Fibroblast of mammary gland (primary cell): ENCODE measurements at places on chromosomes 7 and 10.

DNA sequence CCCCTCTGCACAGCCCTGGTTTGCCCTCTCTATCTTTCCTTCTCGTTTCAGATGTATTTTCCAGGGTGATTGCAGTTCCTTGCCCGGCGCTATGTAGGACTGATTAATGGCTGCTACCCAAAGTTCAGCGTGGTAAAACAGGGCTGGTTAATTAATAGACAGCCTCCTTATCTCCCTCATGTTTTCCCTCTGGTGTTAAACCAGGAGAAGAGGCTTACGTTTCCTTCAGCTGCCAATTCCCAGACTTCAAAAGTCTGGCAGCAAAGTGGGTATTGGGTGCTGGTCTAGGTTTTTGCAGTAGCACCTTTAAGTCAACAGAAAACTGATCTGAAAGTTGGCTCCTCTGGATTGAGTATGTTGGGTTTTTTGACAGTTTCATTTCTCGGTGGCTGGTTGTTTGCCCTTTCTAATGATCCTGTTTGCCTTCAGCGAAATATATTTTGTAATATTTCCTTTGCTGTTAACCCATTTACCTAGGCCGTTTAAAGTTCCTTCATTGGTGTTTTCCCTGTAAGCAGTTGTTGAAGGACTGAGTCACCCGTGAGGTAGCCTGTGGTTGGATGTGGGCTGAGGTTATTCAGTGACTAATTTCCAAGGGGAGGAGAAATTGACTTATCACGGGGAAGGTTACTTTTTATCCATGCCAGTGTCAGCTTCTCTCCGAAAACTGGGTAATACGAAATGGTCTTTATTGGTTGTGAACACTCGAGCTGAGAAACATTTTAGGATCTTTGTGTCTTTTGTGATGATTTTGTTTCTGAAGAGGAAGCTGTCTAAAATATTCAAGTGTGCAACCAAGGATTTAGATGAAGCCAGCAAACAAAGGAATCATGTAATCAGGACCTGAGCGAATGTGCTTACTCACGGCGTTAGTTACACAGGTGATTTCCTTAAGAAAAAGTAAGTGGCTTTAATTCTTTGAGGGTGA, 257.2 kb downstream of the KIAA1217 start:
- DNase-seq, result peak; percentile 97

DNA sequence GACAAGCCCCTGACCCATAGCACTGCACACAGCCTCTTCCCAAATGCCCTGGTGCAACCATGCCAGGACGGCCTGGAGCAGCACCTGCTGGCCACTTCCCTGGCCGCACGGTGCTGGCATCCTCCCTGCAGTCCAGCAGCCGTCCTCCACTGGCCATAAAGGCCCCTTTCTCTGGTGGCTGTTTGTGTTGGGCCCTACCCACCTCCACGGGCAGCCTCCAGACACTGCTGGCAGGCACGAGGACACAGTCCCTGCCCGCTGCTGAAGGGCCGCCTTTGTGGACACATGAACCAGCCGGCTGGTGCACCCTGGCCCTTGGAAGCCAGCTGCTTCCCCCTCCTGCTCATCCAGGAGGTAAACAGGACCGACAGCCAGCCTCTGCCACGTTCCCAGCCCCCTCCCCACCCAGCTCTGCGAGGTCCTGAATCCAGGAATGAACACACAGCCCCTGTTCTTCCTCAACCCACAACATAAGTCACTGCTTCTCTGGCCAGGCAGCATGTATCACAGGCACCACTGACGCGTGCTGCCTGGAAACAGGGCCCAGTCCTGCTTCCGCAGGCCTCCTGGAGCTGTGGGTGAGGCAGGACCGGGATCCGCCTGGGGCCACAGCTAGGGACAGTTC, 43.8 kb downstream of the SPOCK2 start:
- no peak for DNase-seq

- peak; percentile 86 for DNase-seq
Observed at GRCh38 chr7:96388166-96388565, 66.3 kb upstream of the SLC25A13 start.

GRCh38 chr7:70660154-70660818, 471.7 kb upstream of the GALNT17 start:
- no peak for DNase-seq

DNA sequence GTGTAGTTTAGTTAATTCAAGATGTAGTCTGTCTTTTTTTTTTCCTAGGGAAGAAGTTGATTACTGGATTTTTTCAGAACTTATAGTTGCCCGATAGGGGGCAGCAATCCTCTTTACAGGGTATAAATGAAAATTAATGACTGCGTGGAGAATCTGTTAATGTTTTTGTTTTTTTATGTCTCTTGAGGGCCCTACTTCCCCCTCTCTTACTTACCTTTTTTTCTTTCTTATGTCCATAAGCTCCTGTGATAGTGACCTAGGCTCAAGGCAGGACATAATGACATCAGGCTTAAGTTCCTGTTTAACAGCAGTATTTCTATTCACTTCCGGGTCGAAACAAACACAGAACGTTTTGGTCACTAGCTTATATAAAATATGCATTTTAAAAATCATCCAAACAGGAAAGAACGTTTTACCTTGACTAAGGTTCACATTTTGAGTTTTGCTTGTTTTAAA, 18.8 kb downstream of the CDC123 start:
- peak; percentile 69 for DNase-seq

DNA sequence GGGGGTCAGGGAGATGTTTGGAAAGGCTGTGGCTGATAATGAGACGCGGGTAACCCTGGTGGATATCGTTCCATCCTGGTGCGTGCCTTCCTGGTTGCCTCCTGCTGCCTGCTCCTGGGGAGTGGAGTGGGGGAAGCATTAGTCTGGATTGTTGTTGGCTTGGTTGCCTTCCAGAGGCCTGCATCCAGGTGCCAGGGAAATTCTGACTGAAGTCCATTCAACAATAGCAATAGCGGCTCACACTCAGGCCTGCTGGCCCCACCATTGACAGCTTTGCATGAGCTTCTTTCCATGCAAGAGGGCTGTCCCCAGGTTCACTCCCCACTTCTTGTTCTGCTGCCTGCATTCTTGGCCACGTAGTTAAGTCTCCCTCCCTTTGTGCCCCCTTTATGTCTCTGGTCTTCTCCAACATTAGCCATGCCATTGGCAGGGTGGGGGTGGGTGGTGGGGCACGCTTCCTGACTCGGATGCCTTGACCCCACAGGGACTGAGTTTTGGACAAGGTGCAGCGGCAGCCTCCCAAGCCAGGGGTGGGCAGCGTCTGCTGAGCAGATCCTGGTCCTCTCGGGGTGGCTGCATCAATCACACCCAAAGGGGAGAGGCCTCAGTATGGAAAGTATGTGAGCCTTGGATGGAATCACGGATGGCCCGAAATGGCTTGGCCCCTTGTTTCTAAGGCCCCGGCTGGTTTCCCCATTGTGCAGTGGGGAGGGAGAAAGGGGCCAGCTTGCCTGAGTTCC, 150.2 kb downstream of the GRK5 start:
- DNase-seq, result no peak

GRCh38 chr10:123479640-123480039, 186.5 kb upstream of the GPR26 start:
- DNase-seq, result no peak

- peak; percentile 79 for DNase-seq
Observed at GRCh38 chr10:74008212-74008731, 10.4 kb downstream of the VCL start.

DNA sequence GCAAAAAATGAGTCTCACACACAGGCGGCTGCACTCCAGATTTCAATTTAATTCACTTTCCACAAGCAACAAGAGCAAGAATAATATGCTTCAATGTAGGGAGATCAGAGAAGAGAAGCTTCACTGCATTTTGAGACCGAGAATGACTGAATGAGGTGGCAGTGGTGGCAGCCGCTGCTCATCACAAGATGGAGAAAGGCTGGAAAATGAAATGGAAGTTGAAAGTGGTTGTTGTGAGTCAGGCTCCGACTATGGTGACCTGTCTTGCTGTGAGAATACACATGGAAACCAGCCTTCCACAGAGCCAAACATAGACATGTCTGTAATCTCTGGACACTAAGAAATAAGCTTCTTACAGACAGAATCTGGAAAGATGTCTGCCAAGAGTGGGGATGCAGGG, 499.6 kb upstream of the LRRN3 start:
- DNase-seq, result no peak

- no peak for DNase-seq
Observed at GRCh38 chr7:118478931-118479330, 254.4 kb downstream of the ANKRD7 start.

DNA sequence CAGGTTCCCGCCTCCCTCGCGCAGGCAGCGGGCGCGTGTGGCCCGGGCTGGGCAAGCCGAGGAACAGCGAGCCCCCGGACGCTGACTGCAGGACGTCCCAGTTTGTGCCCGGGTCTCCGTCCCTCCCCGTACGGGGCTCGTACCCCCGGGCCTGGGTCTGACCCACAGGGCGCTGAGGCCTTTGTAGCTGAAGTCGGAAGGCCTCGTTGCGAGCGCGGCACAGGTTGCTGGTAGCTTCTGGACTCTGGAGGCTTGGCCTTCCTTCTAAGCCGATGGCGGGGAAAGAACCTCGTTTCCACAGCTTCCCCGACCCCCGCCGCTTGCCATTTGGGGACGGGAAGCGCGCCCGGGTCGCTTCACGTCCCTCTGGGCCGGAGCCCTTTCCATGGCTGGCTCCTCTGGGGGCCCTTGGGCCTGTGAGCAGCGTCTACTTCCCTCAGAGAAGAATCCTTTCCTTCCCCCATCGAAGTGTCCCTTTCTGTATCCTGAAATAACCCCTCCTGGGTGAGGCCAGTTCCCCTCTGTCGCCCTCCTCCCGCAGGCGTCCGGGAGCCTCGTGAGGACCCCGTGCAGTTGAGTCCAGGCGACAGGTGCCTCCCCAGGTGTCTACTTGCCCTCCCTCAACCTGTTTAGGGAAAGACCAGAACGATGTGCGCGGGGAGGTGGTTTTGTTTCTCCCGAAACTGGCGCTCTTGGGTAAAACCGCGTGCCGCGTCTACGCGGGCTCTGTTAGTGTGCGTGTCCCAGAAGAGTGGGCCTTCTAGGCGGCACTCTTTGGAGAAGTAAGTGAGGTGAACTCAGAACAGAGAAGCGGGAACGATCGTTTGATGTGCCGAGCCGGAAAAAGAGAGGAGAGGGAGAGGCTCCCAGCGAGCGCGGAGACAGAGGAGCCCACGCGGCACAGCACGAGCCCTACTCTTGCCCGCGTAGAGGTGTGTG, 9.3 kb downstream of the EVX1 start:
- no peak for DNase-seq
